T-helper 22 cell (primary cell): ENCODE measurements at places on chromosomes 1 and 21.

DNA sequence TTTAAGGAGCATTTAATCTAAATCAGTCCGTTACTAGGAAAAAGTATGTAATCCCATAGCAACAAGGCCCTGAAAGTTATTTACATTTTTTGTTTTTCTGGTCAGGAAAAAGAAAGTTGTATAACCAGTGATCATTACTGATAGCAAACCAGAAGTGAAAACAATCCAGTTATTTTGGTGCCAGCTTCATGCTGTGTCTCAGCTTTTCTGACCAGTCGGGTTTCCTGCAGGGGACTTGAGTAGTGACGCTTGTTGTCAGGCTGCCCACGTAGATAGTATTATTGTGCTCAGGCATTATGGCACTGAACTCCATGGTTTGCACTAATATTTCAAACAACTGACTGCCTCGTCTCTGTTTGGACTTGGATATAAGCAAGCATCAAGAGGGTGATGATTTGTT is 55.2 kb downstream of the SASS6 start:
- no peak for DNase-seq

DNA sequence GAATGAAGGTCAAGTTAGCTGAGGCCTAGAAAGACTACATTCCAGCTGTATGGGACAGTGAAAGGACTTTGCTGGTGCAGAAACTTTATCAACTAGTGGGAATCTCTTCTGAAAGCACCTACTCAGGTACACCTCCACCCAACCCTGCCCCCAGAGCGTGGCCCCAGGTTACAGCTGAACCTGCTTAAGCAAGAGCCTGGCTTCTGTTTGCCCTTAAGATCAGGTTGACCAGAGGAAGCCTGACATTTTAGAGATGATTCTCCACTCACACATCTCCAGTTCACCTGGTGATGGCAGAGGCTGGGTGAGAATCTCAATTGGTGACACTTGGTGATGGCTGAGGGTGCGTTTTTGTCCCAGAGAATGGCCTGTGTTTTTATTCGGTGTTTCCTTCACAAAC is 24.0 kb downstream of the ELAPOR1 start:
- DNase-seq = no peak

DNA sequence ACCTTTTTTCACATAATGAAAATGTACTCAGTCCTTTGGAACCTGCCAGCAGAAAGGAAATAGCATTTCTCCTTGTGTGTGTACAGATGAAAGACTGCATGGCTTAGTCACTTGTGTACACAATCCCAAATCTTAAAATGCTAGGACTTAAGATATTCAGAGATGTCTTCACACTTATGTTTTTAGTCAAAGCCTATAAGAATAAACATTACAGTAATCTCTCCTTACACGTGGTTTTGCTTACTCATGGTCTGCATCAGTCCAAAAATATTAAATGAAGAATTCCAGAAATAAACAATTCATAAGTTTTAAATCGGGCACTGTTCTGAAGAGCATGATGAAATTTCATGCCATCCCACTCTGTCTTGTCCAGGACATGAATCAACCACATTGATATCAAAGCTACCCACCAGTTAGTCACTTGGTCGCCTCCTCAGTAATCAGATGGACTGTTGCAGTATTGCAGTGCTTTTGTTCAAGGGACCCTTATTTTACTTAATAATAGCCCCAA is 75.7 kb upstream of the RRP15 start:
- DNase-seq = no peak

DNA sequence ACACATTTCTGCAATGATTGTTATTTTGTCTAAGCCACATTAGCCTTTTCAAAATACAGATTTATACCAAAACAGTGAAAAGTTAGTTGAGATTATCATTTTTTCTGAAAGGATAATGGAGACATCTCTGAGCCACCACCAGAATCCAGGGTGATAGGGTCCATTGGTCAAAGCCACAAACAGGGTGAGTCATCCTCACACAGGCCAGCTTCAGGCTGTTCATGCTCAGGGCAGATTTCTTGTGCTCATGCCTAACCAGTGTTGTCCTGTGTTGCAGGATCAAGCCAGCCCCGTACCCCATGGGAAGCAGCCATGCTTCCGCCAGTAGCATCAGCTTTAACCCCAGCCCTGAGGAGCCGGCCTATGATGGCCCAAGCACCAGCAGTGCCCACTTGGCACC is 13.4 kb downstream of the ELOA start:
- no peak for DNase-seq

- DNase-seq = no peak
These were observed 14.5 kb upstream of the KCNA2 start for GRCh38 chr1:110620686-110621085.

DNA sequence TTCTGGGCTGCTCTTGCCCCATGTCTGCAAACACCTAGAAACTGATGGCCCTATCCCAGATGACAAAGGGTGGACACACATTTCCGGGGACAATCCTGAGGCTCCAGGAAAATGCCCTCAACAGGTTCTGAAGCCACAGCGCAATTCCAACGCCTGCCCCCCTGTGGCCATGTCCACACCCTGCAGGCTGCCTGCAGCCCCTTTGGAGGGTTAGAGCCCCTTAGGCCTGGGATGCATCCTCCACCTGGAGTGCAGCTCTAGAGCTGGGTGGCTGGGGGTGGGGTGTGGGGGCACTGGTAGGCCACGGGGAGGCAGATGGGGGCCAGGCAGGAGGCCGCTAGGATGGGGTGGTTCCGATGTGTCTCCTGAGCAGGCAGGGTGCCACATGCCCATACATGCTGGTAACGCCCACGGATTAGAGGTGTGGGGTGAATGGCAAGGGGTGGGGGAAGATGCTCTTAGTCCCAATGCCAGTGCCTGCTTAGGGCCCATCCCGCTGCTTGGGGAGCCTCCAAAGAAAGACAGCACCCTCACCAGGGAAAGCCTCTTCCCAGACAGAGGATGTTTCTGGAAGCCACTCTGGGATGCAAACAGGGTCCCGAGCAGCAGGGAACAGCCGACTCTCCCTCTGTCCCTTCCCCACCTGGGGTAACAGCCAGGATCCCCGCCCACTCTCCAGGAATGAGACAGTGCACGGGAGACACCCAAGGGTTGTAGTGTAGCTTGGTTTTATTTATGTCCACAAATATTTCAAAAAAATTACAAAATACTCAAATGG is 34.0 kb downstream of the SLC45A1 start:
- no peak for DNase-seq

GRCh38 chr1:110876748-110877341 is 3.9 kb downstream of the CD53 start:
- DNase-seq = no peak

DNA sequence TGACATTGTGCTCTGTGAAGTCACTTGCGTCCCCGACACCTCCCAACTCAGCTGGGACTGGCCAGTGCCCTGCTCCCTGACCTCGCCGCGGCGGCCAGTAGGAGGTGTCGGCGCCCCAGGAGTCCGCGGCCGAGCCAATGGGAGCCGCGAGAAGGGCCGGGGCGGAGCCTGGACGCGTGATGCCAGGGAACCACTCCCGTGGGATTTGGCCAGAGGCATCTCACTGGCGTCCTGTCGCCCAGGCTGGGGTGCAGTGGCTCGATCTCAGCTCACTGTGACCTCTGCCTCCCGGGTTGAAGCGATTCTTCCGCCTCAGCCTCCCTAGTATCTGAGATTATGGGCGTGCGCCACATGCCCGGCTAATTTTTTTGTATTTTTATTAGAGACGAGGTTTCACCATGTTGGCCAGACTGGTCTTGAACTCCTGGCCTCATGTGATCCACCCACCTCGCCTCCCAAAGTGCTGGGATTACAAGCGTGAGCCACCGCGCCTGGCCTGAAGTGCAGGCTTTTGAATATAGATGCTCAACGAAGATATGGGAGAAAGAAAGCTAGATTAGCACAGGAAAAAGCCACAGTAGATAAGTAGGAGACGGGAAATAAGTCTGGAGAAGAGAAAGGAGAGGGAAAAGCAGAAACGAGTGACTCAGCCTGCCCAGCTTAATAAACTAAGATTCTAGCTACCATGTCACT is 38.0 kb downstream of the ZBTB8OS start:
- no peak for DNase-seq

GRCh38 chr1:19086176-19086875 is 123.7 kb downstream of the UBR4 start:
- no peak for DNase-seq
